ENCODE measurements at places on chromosomes 5 and 9.
A peak's percentile ranks its signal among the peaks of the same experiment; 100 is the strongest.

GRCh38 chr5:157606046-157606445 lies 30.5 kb upstream of the ADAM19 start:
- no peak for DNase-seq

DNA sequence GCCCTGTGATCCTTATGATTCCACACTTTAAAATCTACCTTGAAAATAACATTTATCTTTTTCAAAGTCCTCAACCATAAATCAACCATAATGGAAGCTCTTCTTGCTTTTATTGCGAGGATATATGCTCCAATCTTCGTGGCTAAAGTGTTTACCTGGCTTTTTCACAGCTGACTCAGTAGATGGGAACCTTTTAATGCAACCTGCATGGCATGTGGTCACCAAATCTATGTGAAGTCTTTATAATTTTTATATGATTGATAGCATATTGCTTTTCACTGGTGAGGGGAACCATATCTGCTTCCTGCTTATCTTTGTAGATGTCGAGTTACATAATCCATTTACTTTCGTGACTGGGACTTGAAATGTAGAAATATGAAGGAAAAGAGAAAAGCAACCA lies 47.1 kb upstream of the TLX3 start:
- DNase-seq: no peak

DNA sequence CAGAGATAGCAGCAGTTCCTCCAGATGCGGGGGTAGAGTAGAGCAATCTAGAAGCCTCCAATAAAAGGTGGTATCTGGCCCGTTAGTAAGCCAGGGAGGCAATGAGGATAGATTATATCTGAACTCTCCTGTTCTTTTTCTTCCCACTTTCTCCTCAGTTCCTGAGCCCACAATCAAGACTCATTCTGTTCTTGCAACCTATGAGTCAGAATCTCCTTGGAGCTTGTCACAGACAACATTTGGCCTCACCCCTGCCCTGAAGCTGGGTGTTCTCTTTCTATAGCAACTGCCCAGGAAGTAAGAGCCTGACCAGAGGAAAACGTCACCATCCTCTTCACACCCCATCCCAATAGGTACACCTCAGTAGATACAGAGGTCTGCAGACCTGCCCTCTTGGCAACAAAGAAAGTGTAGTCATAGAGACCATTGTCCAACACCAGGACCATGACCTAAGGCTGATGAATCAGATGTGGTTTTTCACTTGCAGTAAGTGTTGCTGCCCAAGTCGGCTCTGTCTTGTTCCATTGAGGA lies 76.3 kb upstream of the PCA3 start:
- DNase-seq: peak; percentile 19

DNA sequence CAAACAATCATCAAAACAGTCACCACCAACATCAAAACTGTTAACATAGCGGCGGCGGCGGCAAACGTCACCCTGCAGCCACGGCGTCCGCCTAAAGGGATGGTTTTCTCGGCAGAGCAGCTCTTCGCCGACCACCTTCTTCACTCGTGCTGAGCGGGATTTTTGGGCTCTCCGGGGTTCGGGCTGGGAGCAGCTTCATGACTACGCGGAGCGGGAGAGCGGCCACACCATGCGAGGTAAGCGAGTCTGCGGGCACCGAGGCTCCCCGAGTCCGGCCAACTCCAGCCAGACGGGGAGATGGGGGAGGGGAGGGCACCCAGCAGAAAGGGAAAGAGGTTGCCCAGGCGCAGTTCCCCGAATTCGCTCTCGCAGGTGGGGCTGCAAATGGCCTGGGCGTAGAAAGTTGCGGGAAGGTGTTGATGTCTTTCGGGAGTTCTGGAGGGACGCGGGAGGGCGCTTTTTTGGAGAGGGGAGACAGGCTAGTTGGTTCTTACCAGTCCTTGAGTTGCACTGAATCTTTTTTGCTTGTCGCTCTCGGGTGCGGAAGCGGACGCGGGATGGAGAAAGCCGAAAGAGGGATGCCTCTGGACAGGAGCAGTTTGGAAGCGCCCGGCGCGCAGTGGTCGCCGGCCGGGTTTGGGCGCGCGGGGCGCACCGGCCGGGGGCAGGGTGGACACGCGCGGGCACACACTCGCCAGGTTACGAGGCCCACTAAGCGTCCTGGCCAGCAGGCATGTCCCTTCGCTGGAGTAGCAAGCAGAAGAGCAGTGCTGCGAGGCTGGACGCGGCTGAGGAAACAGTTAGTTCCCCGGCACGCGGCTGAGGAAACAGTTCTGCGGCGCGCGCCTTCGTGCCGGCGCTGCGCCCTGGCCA lies 849 bp downstream of the RORB start:
- no peak for DNase-seq

GRCh38 chr9:26244661-26245451 lies 566.6 kb upstream of the TUSC1 start:
- no peak for DNase-seq

DNA sequence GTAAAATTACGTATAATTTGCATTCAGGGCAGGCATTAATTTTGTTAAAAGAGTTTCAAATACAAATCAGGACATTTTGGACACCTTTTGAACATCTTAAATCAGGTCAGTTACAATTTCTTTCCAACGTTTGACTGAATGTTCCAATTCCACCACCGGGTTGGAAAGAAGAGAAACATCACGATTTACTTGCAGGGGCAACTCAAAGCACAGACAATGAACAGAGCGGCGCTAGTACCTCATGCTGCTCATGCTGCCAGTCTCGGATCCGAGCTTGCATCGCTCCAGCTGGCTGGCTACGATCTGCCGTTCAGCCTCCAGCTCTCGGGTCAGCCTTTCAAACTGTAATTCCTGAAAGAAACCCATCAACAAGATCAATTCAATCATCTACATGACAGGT lies 339.5 kb downstream of the CTNND2 start:
- no peak for DNase-seq

GRCh38 chr5:133655966-133656365 lies 43.6 kb upstream of the FSTL4 start:
- no peak for DNase-seq

DNA sequence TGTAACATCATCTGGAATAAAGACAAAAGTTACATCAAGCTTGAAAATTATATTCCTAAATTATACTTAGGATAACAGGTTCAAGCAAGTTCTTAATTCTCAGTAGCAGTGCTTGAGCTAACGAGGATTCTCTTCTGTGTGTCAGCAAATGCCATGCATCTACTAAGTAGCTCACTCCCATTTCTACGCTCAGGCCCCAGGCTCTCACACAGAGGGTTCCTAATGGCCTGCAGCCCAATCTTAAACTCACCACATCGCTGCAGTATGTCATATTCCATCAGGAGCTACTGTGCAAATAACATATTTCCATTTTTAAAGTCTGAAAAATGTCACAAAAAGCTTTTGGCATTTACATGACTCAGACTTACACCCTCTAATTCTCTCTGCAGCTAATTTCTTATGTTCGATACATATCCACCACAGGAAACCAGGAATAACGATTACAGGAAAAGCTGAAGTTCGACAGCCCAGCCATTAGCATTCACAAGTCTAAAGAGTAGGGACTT lies 474.8 kb downstream of the EFNA5 start:
- DNase-seq: no peak

- no peak for DNase-seq
These were observed 64.6 kb downstream of the ACTBL2 start for GRCh38 chr5:57417971-57418370.

DNA sequence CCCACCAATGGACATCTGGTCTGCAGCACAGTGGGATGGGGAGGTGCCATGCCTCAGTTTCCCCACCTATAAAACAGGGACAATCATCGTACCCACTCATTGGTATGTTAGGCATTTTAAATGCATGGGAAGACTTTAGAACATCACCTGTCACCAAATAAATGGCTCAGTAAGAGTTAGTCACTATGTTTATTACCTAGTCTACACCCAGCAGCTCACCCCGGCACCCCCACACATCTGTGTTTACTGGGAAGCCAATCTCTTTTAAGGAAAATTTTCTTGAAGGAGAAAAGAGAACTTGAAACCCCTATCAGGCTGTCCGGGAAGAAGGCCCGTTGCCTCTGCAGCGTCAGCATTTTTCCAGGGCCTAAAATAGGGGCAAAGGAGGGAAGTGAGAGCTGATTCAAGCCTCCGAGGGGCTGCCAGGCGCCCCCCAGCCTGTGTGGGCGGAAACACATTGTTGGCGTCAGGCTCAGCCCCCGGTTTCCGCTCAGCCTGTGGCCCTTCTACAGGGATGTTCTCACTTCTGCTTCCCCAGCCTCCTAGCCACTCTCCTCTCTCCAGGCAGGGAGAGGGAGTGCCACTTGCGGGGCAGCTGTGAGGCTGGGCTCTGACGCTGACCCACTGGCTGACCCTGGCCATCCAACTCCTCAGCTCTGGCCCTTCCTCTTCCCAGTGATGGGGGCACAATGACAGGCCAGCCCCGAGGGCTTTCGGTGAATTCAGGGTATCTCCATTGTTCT lies 4.6 kb downstream of the CSF1R start:
- no peak for DNase-seq

DNA sequence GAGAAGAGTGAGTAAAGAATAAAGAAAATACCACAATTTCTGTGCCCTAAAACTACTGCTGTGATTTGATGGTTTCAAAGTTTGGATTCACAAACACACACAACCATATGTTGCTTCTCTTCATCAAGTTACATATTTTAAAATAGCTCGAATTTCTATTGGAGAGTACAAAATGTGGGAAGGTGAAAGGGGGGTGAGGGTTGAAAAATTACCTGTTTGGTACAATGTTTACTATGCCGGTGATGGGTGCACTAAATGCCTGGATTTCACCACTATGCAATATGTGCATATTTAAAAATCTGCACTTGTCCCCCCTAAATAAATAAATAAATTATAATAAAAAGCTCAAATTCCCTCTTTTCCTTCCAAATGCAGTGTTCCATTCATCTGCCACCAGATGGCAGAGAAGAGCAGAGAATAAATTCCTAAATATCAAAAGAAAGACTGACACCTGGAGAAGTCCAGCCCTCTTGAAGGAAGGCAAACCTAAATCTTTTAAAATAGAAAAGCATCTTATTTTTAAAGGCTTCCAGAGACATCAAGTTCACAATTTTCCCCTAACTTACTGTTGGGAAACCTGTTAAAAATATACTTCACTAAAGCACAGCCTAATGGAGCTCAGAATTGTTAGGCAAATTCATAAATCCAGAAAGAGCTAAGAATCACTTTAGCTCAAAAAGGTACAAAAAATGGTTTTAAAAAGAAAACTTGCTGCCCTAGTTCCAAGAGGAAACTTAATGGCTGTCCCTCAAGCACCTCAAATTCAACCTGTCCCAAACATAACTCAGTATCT lies 24.8 kb upstream of the HNRNPA0 start:
- DNase-seq: no peak

GRCh38 chr5:58264276-58264675 lies 195.6 kb downstream of the PLK2 start:
- no peak for DNase-seq

DNA sequence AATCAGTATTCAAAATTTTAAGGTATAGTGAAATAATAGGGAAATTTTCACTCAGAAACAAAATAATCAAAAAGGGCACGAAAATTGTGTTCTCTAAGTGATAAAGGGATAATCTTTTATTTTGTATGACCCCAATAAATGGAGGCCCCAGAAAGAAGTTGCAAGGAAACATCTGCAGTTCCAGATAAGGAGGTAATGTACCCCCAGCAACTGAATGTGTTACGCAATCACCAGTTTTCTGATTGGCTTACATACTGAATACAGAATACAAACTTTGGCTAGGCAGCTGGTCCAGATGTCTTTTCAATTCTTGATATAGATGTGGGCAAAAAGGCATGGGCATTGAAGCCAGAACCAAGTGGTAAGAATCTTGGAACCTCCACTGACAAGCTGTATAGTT lies 1.7 kb upstream of the TOPORS start:
- no peak for DNase-seq

Data from stimulated activated CD8-positive, alpha-beta memory T cell treated with anti-CD3 and anti-CD28 coated beads, Interleukin-15, amount 100 ng/mL, for 48 hours (primary cell).